Hematopoietic multipotent progenitor cell treated with erythropoietin and hydrocortisone succinate and interleukin-3 and kit ligand, for 17 days (in vitro differentiated cells): ENCODE measurements at places on chromosomes 5 and 9.
A peak's percentile ranks its signal among the peaks of the same experiment; 100 is the strongest.

DNA sequence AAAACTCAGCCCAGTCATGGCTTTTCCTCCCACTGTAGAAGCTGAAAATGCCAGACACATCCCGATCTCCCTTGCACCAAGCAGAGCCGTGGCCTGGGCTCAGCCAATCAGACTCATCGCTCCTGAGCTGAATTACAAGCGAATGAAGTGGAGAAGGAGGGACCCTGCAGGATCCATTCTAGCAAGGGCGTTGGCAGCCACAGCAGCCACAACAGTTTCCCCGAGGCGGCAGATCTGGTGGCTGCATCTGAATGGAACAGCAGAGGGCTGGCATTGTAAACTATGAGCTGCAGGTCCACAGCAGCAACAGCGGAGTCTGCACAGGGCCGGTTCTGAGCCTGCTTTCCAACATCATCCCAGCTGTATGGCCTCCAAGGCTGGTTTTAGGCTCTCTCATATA lies 23.8 kb downstream of the ALG2 start:
- no peak for DNase-seq

GRCh38 chr5:88393042-88393441 lies 124.4 kb upstream of the TMEM161B start:
- no peak for DNase-seq

DNA sequence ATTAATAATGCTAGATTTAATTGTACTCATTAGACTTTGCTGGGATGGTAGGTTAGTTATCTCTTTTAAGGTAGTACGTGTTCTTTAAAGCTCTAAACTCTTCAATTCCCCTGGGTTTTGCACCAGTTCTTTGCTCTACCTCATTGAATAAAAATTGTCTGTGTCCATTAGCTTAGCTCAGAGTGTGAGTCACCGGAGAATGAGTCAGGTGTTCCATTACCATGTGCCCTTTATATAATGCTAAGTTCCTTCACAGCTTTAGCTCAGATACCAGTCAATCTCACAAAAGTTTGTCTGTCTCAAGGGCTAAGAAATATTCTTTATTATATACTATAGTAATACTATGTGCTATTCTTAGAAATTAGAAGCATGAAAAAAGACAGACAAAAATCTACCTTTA lies 339.4 kb downstream of the PRELID2 start:
- no peak for DNase-seq

DNA sequence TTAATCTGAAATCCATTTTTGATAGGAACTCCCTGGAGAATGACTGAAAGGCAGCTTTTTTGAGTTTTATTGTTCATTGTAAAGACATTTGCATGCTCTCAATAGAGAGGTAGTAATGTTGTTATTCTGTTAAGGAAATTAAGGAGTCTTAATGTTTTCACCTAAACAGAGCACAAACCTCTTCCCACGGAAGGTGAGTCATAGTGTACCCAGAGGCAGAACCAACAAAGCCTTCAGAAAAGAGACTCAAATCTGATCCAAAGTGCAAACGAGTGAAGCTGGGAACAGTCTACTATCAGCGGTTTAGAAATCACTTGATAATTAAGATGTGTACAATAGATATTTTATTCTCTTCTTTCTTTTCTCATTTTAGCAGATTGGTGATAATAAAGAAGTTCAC lies 470.5 kb downstream of the PLK2 start:
- DNase-seq: no peak

- no peak for DNase-seq
Measured at GRCh38 chr5:28714907-28715698, 1676.7 kb upstream of the CDH9 start.

GRCh38 chr5:143836161-143836725 lies 24.3 kb downstream of the HMHB1 start:
- DNase-seq: no peak

- no peak for DNase-seq
Measured at GRCh38 chr9:3920604-3921582, 379.0 kb downstream of the GLIS3 start.

DNA sequence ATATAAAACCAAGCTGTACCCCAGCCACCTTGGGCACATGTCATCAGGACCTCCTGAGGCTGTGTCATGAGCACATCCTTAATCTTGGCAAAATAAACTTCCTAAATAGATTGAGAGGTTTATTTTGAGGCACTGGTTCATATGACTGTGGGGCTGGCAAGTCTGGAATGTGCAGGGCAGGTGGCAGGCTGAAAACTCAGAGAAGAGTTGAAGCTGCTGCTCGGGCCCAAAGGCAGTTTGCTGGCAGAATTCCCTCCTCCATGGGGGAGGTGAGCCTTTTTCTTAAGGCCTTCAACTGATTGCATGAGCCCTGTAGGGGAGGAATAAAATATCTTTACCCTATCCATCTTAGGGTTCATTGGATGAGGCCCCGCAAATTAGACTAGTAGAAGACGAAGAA lies 72.2 kb upstream of the CDK20 start:
- DNase-seq: no peak

DNA sequence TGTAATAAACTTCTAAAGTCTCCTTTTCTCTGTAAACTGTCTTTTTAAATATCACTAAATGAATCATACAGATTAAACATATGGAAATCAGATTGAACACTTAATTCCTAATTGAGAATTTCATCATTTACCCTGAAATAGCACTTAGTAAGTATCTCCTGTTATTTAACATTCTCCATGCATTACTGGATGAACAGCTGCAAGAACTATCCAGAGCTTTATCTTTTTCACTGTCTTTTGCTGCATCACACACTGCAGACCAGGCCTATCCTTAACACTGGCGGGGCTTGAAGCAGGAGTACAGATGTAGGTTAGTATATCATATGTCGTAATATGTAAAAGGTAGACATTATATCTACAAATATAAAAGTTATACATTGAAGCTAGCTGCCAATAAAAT lies 108.7 kb upstream of the EFNA5 start:
- no peak for DNase-seq

DNA sequence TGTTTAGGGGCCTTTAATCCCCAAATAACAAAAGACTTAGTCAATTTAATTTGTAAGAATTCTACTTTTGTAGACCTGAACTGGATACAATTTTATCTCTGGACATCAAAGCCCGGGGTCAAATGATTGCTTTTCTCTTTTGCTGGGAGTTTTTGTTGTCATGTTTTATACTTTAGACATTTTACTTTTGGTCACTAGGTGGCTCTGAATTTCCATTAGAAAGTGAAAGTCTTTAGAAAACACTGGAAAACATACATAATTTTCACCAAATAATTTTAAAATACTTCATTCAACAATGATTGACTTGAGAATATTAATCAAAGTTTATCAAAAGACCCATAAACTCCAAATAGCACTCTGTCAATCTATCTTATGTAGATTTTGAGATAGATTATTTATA lies 2.8 kb upstream of the PCA3 start:
- no peak for DNase-seq

GRCh38 chr5:6604341-6604740 lies 28.5 kb downstream of the NSUN2 start:
- DNase-seq: no peak

DNA sequence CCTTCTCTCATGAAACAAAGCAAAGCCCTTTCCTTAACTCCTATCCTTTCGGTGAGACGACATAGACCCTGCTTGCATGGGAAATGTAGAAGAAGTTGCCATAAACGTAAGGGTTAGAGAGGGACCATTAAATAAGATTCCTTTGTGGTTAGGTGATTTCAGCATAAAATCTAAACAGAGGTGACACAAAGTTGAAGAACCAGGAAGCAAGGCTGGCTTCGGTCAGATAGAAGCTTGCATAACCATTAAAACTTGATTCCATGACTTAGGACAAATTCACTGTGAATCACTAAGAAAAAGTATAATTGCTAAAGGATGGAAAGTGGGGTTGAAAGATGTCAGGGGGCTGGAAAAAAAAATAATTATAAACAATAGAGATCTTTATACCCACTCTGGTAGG lies 30.9 kb upstream of the ABLIM3 start:
- DNase-seq: no peak

DNA sequence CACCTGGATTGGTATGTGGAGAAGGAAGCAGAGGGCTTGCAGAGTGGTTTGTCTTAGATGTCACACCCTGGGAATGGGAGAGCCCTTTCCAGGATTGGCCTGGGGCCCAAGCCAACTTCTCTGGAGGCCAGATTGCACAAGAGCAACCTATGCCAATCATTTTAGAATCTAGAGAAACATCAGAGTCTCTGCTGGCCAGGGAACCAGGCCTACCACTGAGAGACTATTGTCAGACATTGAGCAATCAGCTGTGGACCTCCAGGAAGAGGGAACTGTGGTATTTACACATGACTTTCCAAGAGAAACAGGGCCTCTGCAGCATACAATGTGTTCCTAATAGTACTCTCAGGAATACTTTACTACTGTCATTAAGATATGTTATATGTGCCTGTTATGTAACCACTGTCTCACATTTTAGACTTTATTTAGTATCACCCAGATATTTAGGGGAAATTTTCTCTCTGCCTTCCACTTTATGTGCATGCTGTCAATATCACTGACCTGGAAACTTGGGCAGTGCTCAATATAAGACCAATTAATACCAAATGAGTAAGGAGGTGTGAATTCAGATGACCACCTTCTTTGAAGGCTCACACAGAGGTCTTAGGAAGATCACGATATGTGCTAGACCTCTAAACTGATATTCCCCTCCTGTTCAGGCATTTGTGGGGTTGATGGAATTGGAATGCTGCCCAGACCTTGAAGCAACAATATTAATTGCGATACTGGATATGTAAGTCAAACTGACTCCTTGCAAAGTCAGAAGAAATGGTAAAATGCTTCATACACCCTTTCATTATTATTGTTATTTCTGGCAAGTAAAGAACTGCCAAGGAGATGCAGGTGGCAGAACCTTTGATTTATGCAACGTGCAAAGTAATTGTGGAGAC lies 20.5 kb upstream of the CCL28 start:
- no peak for DNase-seq

- DNase-seq: no peak
Measured at GRCh38 chr9:37639109-37639762, 11.5 kb upstream of the FRMPD1 start.

DNA sequence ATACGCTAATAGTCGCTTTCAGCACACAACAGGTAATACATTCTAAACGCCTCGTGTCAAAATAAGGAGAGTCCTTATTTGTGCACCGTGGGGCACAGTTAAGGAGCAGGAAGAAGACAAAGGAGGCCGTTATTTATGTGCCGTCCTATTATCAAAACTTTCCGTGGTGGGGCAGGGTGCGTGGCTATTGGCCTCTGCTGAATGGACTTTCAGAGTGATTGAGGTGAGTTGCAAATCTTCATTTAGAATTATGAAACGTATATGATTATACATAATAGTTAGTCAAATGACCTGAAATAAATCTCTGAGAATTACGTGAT lies 833 bp downstream of the C5orf24 start:
- DNase-seq: peak; percentile 37

- DNase-seq: no peak
Measured at GRCh38 chr5:158431369-158432029, 572.6 kb upstream of the CLINT1 start.

DNA sequence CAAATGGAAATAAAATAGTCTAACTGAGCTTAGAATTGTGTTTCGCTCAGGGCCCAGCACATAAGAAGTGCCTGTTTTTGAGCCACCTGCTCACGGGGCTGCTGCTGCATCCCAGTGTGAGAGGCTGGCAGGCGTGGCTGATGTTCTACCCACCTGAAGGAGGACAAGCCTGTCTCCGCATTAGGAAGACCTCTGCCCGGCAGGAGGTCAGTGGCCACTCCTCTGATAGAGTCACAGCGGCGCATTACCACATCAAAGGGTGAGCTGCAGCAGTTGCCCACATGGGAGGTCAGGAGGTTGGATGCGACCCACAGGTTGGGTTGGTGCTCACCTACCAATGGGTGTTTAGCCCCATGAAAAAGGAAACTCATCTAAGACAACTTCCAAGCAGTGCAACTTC lies 3.7 kb upstream of the SLC6A7 start:
- no peak for DNase-seq

DNA sequence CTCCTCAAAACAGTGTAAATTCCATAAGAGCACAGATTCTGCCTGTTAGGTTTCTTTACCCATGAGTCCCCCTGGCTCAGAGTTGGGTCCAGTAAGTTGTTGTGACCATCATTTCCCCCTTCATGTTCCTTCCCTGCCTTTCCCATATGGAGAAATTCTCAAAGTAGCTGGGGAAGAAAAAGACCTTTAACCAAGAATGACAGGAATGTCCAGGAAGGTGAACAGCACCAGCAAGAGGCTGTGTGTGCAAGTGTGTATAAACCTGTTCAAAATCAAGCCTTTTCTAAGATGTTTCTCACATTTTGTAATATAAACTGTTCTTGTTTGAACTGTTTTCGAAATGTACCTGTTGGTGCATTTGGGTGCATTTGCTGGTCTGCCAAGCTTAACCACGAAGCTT lies 238.2 kb downstream of the SLIT3 start:
- DNase-seq: no peak

DNA sequence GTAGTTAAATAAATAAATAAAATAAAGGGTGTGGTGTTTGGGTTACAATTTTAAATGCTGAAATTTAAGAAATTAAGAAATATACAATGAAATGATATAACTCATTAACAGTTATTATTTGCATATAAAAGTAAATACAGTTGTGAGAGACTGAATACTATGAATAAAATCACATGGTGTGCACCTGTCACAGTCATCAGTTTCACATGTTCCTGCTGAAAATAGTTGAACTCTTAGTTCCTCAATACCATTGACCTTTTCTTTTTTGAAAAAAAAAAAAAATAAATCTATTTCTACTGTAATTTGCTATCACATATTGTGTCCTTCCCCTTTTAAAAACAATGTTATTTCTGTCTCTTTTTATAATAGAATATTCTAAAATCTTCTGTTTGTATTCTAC lies 130.9 kb upstream of the CHD1 start:
- DNase-seq: no peak

GRCh38 chr9:128415281-128415680 lies 5.4 kb upstream of the CERCAM start:
- no peak for DNase-seq

DNA sequence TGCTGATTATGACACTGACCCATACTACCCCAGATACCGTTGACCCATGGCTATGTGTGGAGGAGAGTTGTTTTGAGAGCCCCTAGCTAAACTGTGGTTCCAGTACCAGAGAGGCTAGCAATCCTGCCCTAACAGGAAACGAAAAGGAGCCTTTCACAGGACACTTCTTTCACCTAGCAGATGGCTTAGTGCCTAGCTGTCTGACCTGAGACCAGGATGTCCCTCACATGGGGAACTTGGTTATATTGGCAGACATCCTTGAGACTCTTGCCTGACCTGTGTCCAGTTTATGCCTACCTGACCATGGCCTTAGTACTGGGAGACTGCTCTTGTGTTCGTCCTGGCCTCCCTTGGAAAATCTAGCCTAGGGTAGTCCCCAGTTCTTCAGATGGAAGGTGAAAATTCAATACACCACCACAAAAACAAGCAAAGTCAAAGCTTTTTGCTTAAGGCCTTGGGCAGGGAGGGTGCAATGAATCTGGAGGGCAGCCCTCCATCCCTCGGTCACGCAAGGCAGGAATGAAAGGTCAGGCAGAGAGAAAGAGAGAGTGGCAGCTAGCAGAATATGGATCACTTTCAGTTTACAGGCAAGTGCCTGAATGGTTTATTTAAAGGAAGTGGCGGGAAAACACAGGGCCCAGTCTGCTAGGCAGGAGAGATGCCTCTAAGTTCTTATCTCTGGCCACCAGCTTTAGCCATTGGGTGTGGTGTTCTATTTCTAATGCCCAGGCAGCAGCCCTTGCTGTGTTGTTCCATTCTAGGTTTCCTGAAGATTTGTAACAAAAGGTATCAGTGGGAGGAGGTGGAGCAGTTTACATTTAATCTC lies 16.4 kb upstream of the ZNF474 start:
- peak; percentile 49 for DNase-seq
